ENCODE measurements at places on chromosomes 3 and 15.

DNA sequence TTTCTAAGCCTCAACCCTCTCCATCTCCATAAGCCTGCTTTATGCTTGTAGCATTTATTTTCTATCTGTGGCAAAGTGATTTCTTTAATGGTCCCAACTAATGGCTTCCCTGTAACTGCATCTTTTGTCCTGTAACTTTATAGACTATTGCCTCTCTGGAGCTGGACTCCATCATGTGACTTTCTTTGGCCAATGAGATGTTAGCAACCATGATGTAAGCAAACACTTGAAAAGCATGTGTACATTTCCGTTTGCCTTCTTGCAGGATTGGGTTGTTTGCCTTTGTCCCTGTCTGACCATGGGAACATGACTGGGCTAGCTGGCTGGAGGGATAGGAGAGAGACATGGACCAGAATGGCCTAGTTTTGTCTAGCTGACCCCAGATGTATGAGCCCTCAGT, 106.0 kb upstream of the LRIG1 start:
- DNase-seq = no peak

- DNase-seq = no peak
Observed at GRCh38 chr3:124636863-124637296, 93.4 kb upstream of the UMPS start.

DNA sequence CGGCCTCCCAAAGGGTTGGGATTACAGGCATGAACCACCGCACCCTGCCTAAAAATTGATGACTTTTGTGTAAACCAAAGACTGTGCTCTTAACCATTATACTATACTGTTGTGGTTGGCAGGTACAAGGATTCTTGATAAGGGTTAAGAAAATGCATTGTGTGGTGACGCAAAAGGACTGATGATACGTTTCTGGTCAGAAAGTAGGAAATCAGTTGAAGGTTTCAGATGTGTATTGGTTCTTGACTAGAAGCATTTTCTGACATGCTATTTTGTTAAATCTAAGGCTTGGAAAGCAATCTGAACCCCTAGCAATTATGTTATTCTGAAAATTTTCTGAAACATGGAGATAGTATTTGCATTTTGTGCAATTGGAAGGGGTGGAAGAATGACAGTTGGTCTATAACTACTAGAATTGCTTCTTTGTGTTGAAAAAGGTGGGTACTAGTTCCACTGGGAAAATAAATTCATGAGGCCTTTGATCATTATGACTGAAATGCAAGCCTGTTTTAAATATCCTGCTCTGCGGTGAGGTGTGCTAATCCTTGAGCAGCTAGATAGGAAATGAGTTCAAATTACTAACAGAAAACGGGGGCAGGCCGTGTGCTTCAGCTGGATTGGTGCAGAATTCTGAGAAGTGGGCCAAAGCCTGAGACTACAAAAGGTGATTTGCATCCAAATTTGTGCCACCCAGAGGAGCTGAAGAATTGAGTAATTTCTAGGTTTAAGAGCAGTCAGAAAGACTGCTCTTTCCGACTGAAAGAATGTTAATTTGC, 66.0 kb upstream of the LRRFIP2 start:
- DNase-seq = no peak

DNA sequence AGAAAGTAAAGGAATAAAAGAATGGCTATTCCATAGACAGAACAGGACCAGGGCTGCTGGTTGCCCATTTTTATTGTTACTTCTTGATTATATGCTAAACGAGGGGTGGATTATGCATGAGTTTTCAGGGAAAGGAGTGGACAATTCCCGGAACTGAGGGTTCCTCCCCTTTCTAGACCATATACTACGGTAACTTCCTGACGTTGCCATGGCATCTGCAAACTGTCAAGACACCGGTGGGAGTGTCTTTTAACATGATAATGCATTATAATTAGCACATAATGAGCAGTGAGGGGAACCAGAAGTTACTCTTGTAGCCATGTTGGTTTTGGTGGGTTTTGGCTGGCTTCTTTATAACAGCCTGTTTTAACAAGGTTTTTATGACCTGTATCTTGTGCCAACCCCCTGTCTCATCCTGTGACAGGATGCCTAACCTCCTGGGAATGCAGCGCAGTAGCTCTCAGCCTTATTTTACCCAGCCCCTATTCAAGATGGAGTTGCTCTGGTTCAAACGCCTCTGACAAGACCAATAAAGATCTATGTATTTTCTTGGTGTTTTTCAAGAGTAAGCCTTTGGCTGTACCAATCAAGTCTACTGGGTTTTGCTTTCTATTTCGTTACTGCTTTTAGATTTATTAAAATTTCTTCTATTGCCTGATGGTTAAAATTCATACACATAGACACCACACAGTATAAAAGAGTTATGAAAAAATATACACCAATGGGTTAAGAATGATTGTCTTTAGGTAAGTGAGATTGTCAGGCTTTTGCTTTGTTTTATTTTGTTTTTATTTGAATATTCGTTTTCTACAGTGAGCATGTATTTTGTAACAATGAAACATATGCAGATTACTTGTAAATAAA, 37.4 kb upstream of the CTDSPL start:
- DNase-seq = no peak

DNA sequence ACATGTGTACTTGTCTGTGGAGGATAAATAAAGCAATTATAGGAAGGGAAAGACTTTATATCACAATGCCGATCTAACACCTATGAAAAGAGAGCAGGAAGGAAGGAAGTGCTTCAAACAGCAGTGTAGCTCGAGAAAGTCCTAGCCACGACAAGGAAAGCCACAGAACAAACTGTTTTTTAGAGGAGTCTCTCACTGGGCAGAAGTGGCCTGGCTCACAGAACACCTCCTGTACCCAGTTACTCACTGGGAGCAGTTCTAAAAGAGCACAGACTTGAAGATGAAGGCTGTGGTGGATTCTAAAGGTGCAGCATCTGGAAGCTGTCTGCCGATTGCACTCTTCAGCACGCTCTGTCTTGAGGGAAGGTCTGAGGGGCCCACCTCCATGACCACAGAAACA, 248.8 kb upstream of the ATP11B start:
- no peak for DNase-seq

GRCh38 chr3:31014317-31015040, 120.0 kb upstream of the GADL1 start:
- no peak for DNase-seq

GRCh38 chr15:29124581-29125381, 144.8 kb downstream of the NSMCE3 start:
- DNase-seq = peak; percentile 45

GRCh38 chr15:80887148-80887547, 102.5 kb downstream of the MESD start:
- DNase-seq = no peak

DNA sequence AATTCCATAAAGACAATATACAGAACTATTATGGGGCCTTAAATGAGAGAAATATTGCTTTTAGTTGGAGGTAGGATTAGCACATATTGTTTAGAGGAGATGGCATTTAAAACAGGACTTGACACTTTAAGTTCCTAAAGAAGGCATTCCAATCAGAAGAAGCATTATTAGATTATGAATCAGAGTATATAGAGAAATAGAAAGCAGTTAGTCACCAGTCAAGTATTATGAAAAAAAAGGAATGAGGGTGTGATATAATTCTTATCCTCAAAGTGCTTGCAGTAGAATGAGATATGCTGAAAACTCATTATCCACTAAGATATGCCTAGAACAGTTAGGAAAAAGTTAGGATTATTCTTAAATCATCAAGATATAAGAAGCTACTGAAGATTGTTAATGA, 456.2 kb downstream of the ZNF385D start:
- DNase-seq = no peak

- DNase-seq = peak; percentile 56
Observed at GRCh38 chr3:190384309-190384756, 3.6 kb upstream of the CLDN16 start.

DNA sequence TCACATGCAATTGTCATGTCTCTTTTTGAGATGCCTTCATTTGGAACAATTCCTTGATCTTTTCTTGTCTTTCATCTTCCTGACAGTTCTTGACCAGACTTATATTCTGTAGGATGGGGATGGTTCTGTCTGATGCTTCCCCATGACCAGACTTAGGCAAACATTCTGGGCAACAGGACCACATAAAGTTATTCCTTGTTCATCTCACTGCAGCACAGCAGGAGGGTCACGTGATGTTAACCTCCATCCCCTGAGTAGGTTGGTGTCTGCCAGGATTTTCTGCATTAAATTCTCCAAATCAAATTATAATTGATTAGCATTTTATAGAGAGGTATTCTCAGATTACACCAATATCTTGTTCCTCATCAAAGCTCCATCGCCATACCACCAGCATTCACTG, 7.8 kb downstream of the DLEC1 start:
- DNase-seq = no peak

DNA sequence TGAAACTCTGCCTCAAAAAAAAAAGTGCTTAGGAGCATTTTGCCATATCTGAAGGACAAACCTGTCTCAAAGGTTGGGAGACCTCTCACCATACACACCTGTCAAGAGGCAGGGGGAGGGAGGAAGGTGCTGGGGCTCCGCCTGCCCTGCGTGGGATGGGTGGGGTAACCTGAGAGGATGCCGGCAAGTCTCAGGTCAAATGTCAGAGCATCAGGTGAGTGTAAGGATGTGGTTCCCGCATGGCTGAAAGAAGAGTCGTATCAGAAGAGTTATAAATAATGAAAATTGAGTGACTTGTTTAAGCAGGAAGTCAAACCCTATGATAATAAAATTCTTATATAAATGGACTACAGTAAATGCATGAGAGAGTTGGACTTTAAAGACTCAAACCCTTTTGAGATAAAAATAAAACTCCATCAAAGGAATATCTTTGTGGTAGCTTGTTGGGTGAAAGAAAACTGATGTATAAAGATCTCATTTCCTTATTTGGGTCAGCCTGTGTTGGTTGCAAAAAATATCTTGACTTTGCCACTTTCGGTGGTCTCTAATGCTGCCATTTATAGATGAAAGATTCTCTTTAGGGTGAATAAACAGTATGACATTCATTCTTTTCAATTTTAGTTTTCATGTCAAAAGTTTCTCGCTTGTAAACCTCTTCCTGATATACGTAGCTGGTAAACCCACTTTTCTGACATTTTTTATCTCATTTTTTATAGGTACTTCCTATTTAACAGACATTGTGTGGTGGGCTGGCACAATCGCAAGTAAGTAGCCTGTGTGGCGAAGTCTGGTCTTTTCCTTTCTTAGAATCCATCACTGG, 23.8 kb downstream of the NIPA1 start:
- no peak for DNase-seq

- no peak for DNase-seq
Observed at GRCh38 chr15:100464888-100465287, 63.9 kb downstream of the CERS3 start.

GRCh38 chr15:22844421-22845288, 6.2 kb downstream of the NIPA2 start:
- no peak for DNase-seq

DNA sequence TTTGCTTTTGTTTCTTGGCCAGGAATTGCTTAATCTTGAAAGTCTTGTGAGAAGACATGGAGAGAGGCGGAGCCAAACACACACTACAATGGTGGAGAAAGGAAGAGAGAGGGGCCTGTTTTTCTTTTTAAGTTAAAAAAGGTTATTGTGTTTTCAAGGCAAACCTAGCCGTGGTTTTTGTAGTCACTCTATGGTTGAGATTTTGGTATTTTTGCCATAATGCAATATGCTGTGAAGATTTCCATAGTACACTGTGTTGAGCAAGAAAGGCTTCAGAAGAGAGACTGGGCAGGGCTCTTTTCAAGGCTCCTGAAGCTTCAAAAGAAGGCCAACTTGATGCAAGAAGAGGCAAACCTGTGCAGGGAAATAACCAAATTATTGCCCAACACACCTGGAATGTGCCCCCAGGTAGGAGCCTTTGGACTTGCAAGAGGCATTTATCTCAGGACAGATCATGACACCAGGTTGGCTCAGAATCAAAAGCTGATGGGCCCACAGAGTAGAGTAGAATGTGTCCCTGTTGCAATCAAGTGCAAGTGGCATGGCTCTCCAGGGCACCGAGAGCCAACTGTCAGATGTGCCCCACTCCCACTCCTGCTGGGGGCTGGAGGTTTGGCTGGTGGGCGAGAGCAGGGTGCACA, 22.1 kb downstream of the AMOTL2 start:
- no peak for DNase-seq

GRCh38 chr15:98160236-98160635, 199.7 kb downstream of the ARRDC4 start:
- DNase-seq = no peak

- peak; percentile 14 for DNase-seq
Observed at GRCh38 chr15:25933456-25934158, 70.5 kb upstream of the ATP10A start.

DNA sequence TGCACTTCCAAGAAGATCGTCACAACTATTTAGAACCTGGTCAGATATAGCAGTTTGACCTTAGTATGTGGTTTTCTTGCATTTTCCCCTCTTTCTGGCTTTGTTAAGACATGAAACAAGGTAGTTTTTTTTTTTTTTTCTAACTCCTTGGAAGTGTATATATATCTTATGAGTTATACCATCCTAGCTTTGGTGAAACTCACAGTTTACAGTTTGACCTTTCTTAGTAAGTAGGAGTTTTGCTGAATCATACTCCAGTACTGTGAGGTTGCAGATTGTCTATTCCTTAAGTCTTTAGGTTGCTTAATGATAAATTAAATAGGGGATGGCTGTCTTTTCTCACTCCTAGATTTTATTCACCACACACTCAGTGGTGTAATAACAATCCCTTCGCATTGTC, 325.0 kb downstream of the RBMS3 start:
- DNase-seq = peak; percentile 36

- peak; percentile 83 for DNase-seq
Observed at GRCh38 chr3:197718891-197719290, 17.8 kb downstream of the RUBCN start.

DNA sequence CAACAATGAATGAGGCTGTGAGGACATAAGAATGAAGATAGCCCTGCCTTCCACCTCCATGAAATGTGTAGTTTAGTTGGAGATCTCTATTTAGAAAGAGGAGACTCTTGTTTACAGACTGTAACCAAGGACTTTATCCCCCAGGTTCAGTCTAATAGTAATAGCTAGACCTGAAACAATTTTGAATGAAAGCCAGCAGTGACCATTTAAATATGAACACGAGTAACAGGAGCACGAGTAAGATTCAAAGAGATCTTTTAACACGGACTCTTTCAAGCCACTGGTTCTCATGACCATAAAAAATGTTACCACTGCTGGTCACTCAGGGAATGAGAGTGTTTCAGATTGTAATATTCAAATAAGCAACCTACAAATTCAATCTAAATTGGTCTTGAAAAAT, 123.1 kb downstream of the FMN1 start:
- no peak for DNase-seq

DNA sequence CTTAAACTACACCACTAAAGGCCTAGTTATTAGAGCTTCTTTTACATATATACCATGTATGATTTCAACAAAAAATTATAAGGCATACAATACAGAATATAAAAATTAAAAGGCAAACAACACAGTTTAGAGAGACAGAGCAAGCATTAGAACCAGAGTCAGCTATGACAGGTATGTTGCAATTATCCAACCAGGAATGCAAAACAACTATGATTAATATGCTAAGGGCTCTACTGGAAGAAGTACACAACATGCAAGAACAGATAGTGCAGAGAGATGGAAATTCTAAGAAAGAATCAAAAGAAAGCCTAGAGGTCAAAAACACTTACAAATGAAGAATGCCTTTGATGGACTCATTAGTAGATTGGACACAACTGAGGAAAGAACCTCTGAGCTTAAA, 39.6 kb downstream of the CCDC54 start:
- no peak for DNase-seq
